ENCODE measurements at places on chromosomes 7 and 10.

- no peak for DNase-seq
These were observed 18.7 kb upstream of the CRHR2 start for GRCh38 chr7:30700941-30701340.

DNA sequence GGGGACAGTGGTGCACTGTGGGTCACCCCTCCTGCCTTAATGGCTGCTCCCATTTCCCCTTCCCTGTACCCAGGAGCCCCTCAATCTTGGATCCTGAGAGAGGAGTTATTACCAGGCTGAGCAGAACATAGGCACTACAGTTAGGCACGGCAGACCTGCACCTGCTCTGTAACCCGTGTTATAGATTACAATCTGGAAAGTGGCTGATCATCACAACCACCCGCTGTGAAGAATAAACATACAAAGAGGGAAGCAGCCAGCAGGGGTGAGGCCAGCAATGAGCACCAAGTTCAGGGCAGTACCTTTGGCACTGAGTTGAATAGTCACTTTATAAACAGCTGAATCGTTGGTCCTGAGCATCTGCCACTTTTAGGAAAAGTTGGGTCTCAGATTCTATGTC lies 1.7 kb downstream of the CDHR1 start:
- DNase-seq, result peak; percentile 31

DNA sequence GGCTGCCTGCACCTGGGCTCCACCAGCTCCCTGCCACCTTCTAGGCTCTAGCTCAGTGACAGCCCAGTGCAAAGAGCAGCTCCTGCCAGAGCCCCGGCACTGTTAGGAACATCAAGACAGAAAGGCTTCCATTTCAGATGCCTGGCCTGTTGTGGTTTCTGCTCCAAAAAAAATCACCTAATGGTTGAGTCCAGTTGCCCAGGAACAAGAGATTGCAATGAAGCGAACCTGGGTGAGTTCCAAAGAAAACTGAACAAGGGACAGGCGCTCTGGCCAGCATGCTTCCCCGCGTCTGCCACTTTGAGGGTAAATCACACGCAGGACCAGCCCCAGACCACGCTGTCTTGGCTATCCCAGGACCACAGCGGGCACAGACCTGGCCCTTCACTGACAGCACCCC lies 47.0 kb upstream of the RASGEF1A start:
- no peak for DNase-seq

GRCh38 chr10:119541459-119542356 lies 811 bp downstream of the RGS10 start:
- no peak for DNase-seq

DNA sequence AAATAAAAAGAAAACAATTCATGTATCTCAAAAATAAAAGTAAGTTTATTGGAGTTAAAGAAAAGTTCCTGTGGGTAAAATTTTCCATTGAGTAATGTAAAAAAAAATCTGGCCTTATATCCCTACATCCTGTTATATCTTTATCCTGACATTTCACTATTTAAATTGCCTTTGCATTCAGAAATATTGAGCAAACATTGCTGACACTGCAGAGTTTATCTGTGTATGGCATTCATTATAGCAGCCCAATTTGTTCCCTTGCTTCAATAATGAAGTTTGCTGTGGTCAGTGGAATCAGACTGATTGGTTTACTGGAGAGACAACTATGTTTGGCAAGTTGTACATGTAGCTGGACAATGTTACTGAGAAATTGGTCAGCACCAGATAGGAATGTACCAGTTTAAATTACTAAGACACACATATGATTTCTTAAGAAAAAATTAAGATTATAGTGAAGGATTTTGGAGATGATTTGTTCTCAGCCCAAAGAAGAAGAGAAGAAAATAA lies 271.7 kb downstream of the ANKRD7 start:
- no peak for DNase-seq

DNA sequence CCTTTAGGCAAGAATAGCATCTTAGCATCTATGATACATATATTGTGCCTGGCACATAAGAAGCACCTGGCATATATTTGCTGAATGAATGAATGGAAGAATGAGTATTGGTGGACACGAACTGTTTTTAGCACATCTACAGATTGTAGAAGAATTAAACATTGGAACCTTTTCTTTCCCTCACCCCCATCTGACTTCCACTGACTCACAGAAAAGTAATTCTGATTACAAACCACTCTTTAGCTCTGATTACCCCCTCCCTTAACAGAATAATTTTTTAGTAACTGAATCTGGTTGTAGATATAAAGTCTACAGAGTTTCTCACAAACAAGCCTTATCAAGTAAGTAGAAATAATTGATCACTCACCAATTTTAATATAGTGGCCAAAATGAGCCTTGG lies 31.9 kb downstream of the SLC26A4 start:
- no peak for DNase-seq

DNA sequence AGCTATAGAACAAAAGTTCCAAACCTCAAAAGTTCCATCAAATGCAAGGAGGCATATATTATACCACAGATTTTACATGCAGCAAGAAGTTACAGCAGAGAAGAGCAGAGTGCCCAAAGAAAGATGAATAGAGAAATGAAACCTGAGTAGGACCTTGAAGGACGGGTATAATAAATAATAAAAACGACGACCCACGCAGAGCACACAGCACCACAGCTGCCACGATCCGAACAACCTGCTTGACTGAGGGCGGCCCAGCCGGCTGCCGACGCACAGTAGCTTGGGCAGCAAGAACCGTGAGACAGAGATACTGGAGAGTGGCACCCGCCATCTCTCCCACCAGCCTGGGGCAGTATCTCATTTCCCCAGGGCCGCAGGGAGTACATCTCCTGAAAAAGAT lies 79.0 kb downstream of the HIPK2 start:
- no peak for DNase-seq

Measured in HEK293T (cell line).